Activated T-helper 1 cell treated with anti-CD3 and anti-CD28 coated beads, Interleukin-12 subunit alpha, Interleukin-12 subunit beta, Interleukin-2, Interleukin-4 antibody, amounts not matched to agents 30 ng/mL and 10 ng/mL and 1 ng/mL, durations not matched to agents 14 hours and 24 hours and 36 hours (primary cell): ENCODE measurements at places on chromosomes 12 and 14. TPM values are rescaled to one million over a fixed set of nuclear protein-coding genes. Genes with fewer than 3 reads are reported as not detected.
A peak's percentile ranks its signal among the peaks of the same experiment; 100 is the strongest.

Gene BCDIN3D
- 3.6 and 4.0 TPM in 2 replicates for total RNA-seq

Gene PTHLH
- not detected in 2 replicates for total RNA-seq

Gene ORMDL2
- 58.9 and 61.2 TPM in 2 replicates for total RNA-seq

Gene MMP19
- total RNA-seq: not detected in 2 replicates

Gene ANKS1B
- 2.8 TPM in 2 replicates for total RNA-seq

Gene SERPINA12
- total RNA-seq: not detected in 2 replicates

Gene FAM181A
- not detected in 2 replicates for total RNA-seq

DNA sequence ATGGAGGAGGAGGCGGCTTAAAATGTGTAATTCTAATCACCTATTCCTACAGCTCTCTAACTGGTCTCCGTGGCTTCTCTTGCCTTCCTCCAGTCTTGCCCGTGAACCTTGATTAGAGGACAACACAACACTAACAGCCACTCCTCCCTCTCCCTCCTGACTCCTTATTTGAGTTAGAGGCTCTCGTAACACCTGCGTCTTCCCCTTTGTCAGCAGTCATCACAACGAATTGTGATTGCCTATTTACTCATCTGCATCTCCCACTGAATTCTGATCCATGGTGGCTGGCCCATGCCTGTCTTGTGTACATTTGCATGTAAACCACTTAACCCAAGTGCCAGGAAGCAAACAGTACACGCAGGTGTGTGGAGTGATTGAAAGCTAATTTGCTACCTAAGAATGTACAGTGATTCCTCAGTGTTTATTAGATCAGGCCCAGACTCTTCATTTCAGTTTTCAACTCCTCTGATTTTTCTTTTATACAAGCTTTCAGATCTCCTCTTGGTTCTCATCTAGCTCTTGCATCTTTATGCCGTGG, 154.5 kb downstream of the MON2 start:
- H3K36me3 ChIP-seq: peaks cover 1% of the 10 kb centered on the region
- H3K27ac ChIP-seq: no peak overlapping the region
- no peak overlapping the region for H3K4me3 ChIP-seq

DNA sequence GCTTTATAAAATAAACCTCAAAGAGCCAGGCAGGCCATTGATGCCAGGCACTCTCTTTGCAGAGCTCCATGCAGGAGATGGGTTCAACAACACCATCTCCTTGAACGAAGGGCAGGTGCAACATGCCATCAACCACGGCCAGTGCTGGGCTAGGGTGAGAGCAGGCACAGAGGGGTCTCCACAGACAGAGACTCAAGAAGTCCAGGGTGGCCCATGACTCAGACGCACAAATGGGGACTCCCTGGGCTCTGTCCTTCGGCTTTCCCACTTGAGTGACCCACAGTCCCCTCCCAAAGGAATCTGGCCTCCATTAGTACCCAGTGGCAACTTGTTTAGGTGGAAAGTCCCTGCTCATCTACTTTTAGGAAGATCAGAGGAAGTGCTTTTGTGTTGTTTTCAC, 124.4 kb upstream of the PZP start:
- no peak overlapping the region for H3K27ac ChIP-seq
- peaks cover 3% of the 10 kb centered on the region for H3K36me3 ChIP-seq
- H3K27me3 ChIP-seq: peaks cover 3% of the 10 kb centered on the region
- DNase-seq: no peak

- H3K4me3 ChIP-seq: no peak overlapping the region
- no peaks in the 10 kb centered on the region for H3K36me3 ChIP-seq
- H3K4me1 ChIP-seq: no peaks in the 10 kb centered on the region
- no peak for DNase-seq
- no peaks in the 10 kb centered on the region for H3K27me3 ChIP-seq
Measured at GRCh38 chr14:93005838-93006237, 82.9 kb downstream of the CHGA start.

DNA sequence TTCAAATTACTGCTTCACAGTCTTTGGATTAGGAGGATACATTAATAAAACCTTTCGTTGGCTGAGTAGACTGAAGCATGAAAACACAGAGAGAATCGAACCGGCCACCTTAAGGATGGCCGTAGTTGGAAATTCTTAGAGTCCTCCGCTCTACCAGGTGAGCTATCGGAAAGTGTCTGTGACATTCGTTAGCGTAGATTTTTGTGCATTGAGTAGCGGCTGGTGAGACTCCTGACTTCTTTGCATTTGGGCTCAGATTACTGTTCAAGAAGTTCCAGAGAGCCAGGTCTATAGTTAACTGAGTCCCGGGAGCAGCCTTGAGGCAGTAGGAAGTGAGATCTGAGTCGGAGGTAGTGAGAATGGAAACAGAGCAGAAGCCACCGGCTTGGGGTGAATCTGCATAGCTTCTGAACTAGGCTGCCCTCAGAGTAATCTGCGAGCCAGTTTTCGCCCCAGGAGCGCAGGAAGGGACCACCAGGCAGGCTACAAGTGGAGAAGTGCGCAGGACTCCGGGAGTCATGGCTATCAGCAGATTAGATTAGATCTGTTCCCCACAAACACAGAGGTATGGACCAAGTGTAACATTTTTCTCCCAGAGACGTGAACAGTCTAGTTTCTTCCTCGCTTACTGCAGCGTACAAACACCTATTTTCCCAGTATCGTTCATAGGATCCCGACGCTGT, 11.0 kb downstream of the OR6S1 start:
- H3K27ac ChIP-seq: peak overlapping the region; percentile 63
- H3K4me3 ChIP-seq: peak overlapping the region; percentile 75
- no peak for DNase-seq
- H3K36me3 ChIP-seq: peaks cover 3% of the 10 kb centered on the region
- peaks cover 82% of the 10 kb centered on the region for H3K27me3 ChIP-seq
- peaks cover 79% of the 10 kb centered on the region for H3K4me1 ChIP-seq

DNA sequence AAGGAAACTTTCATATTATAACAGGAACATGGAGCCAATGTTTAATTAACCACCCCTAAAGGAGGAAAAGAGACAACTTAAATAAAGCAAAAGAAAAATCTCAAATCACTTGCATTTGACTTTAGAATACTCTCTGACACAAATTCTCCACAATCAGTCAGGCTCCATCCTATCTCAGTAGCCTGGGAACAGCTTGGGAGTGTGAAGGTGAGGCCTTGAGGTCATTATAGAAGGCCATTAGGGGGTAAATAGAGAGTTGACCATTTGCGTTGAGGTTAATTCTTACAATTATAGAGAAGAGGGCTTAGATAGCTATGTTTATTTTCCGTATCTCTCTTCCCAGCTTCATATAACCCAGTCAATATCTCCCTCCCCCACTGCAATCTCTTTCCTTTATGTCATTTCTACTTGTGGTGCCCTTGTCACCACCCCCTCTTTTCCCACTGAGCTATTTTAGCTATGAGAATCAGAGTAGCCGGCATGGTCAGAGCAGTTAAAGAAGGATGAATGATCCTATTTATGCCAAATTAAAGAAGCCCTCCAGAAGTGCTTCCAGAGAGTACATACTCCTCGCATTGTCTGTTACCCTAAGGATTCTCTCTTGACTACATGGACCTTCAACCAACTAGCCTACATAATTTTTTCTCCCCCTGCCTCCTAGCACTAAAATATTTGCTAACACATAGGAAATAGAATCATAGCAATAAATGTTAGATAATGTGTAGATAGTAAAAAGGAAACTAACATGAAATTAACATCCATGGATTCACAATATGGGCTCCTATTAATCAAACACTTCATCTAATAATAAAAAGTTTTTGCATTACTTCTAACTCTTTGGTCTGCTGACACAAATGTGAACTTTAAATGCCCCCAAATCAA, 135.2 kb upstream of the KRR1 start:
- peaks cover 9% of the 10 kb centered on the region for H3K27me3 ChIP-seq
- H3K36me3 ChIP-seq: no peaks in the 10 kb centered on the region
- H3K4me3 ChIP-seq: no peak overlapping the region

GRCh38 chr12:128603573-128604115, 220.1 kb downstream of the SLC15A4 start:
- no peaks in the 10 kb centered on the region for H3K36me3 ChIP-seq
- no peak overlapping the region for H3K4me3 ChIP-seq
- no peak overlapping the region for H3K27ac ChIP-seq
- H3K27me3 ChIP-seq: no peaks in the 10 kb centered on the region
- no peak for DNase-seq

DNA sequence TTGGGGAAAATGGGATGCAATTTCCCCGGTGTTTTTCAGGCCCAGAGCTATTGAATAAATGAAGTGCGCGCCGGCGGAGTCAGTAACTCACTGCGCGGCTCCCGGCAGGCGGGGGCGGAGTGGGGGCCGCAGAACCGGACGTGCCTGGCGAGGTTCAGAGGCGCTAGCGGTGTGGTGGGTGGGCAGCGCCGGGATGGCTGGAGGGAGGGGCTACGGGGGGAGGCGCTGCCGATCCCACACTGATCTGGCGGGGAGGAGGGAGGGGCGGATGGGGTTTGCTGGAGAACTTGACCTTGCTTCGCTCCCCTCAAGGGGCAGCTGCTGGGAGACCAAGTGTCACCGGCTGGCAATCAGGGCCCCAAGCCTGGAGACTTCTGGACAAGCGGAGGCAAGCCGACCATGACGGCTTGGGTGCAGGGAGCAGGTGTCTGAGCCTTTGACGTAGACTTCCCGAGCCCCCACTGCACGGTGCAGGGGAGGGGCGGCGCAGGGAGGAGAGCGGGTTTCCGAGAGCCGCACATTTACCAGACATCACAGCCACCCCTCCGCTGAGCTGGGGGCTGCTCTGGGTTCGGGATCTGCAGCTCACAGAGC, 174.1 kb upstream of the RTL1 start:
- H3K4me3 ChIP-seq: no peak overlapping the region
- H3K36me3 ChIP-seq: no peaks in the 10 kb centered on the region
- H3K27me3 ChIP-seq: peaks cover 25% of the 10 kb centered on the region
- DNase-seq: no peak
- H3K27ac ChIP-seq: no peak overlapping the region

DNA sequence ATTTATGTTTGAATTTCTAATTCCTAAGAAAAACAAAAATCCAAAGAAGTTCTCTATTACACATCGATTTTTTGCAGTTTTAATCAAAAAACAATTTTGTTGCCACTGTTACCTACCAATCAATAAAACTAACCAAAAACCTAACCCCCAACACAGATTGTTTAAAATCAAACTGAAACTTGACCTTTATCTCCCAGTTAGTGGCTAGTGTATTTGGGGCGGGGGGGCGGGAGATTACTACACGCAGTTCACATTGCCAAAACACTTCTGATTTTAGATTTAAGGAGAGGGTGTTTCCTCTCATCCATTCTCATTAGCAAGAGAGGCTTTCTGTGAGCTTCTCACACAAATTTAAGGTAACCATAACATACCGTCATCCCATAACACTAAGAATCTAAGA, 6.4 kb downstream of the CDC42BPB start:
- no peak overlapping the region for H3K4me3 ChIP-seq
- no peak overlapping the region for H3K27ac ChIP-seq
- H3K36me3 ChIP-seq: no peaks in the 10 kb centered on the region
- DNase-seq: no peak
- H3K4me1 ChIP-seq: peaks cover 3% of the 10 kb centered on the region
- H3K27me3 ChIP-seq: peaks cover 27% of the 10 kb centered on the region

DNA sequence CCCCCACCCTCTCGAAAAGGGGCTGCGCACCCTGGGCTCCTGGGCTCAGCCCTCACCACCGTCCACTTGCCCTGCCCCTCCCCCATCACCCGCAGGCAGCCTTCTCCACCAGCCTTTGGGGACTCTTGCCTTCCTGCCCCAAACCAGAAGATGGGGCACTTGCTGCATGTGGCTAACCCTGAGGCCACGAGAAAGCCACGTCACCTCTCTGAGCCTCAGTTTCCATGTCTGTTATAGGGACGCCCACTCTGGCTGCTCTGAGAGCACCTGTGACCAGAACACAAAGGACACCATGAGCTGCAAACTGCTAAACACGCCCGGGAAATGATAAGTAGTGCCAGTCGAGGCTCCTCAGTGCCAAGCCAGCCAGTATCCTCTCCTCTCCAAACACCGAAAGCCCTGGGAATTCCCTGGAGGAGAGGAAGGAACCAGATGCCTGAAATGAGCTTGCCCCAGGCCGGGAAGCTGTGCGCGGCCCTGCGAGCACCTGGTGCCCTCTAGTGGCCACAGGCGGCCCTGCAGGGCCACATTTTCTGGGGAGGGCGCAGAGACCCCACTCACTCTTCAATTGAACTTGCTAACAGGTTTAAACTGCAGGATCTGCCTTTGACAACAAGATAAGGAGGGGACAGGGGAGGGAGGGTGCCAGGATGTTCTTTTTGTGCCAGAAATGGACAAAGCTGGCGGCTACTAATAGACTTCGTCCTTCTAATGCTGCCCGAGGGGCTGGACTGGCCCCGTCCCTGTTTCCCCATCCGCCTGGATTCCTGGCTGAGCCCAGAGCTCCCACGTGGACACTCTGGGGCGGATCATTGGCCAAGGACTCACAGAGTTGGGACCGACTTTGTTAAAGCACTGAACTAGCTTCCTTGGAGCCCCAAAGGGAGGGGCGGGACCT, 10.2 kb upstream of the SERPINA9 start:
- H3K27ac ChIP-seq: no peak overlapping the region
- peaks cover 11% of the 10 kb centered on the region for H3K27me3 ChIP-seq
- no peaks in the 10 kb centered on the region for H3K36me3 ChIP-seq
- DNase-seq: peak; percentile 21

DNA sequence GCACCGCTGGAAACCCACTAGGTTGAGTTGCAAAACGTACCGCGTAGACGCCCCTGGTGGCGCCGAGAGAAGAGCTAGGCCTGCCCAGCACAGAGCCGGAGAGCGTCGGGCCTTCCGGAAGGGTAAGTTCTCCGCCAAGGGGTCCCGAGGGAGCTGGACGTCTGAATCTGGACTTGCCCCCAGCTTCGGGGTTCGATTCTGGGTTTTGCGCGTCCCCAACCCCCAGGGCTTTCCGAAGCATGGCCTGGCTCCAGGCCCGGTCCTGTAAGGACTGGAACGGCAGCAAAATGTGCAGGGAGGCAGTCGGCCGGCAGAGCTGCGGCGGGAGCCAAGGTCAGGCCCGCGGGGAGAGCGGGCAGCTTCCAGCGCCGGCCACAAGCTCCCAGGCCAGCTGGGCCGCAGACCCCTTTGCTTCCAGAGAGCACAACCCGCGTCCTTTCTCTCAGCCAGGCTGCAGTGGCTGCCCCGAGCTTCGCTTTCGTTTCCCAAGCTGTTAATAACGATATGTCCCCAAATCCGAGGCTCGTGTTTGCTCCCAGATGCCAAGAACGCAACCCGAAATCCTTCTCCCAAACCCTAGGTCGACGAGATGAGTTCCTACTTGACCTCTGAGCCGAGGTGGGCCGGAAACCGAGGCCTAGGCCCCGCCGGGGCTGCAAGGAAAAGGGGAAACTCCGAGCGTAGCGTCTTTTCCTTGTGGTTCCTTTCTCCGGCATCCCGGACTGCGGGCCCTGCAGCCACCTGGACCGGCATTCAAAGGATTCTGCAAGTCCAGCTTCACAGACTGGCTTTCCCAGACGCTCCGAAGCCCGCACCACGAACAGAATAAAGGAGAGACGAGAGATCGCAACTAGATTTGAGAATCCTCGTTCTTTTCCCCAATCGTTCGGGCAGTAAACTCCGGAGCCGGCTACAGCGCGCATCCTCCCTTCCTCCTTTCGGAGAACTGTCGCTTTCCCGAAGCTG, 3.2 kb upstream of the TBX5 start:
- H3K27ac ChIP-seq: peak overlapping the region; percentile 67
- no peak for DNase-seq
- H3K4me1 ChIP-seq: peaks cover 9% of the 10 kb centered on the region
- H3K36me3 ChIP-seq: peaks cover 3% of the 10 kb centered on the region
- H3K4me3 ChIP-seq: no peak overlapping the region

- no peak overlapping the region for H3K4me3 ChIP-seq
- no peak overlapping the region for H3K27ac ChIP-seq
- peaks cover 4% of the 10 kb centered on the region for H3K4me1 ChIP-seq
Measured at GRCh38 chr14:103144085-103144484, 20.8 kb downstream of the TNFAIP2 start.
